A549 treated with ZK216348 at 1 μM for 4 hours (cell line): ENCODE measurements at places on chromosomes 1 and 21. TPM values are rescaled to one million over a fixed set of nuclear protein-coding genes. Genes with fewer than 3 reads are reported as not detected.

The LRRC8C gene
- 7.6 to 14.7 TPM (median 12.3 TPM) in 5 replicates for total RNA-seq

The VN1R5 gene
- total RNA-seq = not detected in 5 replicates

The TDRD5 gene
- total RNA-seq = 0.04 to 0.14 TPM (median 0.07 TPM) in 4 of 5 replicates, not detected in the other

The PCP4 gene
- total RNA-seq = not detected in 5 replicates

The PLA2G2F gene
- total RNA-seq = not detected in 5 replicates

The PRKAA2 gene
- 1.3 to 2.8 TPM (median 2.3 TPM) in 5 replicates for total RNA-seq

The ROR1 gene
- total RNA-seq = 7.4 to 11.0 TPM (median 9.0 TPM) in 5 replicates

The OR2L5 gene
- total RNA-seq = not detected in 5 replicates
